ENCODE measurements at places on chromosomes 1 and 21.

DNA sequence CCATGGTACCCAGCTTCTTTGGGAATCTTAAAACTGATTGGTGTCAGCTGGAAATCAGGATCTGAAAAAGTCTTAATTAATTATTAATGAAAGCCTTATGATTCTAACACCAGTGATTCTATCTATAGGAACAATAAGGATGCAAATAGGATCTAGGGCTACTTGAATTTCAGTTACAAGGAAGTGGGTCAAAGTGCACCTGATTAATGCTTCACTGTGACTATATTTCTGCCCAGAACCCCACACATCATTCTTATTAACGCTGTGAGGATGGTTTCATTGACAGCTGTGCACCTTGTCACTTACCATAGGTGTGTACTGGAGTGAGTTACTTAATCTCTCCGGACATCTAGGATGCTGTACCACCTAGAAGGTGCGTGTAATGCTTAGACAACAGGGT, 99.8 kb upstream of the ETV3 start:
- no peak for DNase-seq

- no peak for DNase-seq
Observed at GRCh38 chr1:5856246-5856815, 135.9 kb downstream of the NPHP4 start.

GRCh38 chr1:47853059-47853458, 144.1 kb downstream of the TRABD2B start:
- DNase-seq, result no peak

DNA sequence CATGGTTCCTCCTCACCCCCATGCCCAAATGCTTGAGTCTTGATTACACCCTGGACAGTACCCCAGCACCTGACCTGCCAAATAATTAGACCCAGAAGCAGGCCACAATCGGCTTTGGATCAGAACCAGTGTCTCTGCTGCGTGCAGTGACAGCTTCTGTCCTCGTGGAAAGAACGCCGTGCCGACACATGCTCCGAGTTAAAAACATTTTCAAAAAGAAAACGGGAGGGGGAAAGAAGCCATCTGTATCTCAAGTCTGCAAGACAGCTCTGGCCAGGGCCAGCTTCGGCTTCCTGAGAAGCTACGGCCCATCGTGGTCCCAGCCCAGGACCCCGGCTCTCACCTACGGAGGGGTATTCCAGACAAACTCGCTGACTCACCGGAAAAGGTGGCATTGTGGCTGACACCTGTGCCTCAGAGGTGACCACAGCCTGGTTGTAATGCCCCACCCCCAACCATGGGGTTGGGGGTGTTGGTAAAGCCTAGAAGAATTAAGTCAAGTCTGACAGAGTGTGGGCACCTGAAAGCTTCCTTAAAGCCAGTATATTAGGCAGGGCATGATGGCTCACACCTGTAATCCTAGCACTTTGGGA, 25.8 kb downstream of the SSBP3 start:
- no peak for DNase-seq

DNA sequence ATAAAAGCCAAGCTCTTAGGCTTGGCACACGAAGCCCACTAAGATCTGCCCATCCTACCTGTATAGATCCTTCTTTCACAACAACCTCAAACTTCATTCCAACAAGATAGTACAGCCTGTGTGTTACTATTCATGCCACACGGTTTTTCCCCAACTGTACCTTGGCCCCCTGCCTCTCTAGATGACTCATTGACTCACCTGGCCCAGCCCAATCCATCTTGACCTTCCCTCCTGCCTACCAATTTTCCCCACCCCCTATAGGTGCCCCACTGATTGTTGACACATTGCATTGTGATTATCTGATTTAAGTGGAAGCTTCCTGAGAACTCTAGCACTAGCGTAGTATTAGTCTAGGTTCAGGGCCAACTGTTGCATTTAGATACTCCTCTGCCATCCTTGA, 2.0 kb upstream of the CD101 start:
- no peak for DNase-seq

DNA sequence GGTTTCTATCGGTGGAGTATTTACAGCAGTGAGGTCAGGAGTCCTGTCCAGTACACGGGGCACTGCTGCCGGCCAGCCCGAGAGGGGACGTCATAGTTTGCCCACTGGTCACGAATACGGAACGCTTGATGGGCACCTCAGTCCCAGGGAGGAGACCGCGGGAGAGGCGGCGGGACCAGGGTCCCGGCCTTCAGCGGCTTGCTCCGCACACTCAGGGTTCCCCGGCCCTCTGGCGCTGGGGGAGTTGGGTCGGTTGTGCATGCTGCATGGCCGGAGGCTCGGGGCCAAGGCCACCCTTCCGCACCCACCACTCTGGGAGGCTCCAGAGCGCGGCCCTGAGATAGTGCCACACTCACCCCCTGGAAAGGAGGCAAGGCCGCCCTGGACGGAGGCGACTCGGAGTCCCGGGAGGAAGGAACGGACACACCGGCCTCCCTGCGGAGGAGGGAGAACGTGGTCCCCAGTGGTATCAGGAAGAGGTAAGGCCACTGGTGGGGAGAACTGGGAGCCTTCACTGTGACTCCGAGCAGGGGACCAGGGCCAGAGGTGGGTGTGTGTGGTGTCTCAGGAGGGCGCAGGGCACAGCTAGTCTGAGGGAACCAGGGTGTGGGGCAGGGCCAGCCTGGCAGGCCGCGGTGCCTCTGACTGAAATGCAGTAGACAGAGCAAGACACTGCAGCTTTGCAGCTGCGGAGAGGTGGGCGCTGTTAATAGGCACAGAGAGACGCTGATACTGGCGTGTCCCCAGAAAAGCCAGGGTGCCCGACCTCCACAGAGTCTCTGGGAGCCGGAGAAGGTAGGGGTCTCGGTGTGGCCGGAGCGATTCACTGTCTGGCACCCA, 28.6 kb upstream of the PRSS38 start:
- no peak for DNase-seq

- no peak for DNase-seq
Observed at GRCh38 chr1:166925810-166926478, 49.4 kb downstream of the ILDR2 start.

GRCh38 chr1:231460614-231461013, 38.5 kb upstream of the EGLN1 start:
- no peak for DNase-seq

DNA sequence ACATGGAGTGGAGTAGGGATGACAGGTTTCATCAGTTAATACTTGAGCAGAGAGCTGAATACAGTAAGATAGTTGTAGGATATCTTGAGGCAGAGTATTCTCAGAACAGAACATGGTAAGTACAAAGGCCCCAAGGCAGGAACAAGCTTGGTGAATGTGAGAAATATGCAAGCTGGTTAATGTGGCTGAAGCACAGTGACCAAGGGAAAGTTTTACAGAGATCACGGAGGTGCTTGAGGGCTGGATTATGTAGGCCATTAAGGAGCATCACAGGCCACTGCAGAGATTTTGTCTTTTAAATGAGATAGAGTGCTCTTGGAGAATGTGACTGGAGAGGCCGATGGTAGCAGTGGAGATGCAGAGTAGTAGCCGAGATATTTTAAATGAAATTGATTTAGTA, 54.0 kb upstream of the BOLA1 start:
- DNase-seq, result no peak

DNA sequence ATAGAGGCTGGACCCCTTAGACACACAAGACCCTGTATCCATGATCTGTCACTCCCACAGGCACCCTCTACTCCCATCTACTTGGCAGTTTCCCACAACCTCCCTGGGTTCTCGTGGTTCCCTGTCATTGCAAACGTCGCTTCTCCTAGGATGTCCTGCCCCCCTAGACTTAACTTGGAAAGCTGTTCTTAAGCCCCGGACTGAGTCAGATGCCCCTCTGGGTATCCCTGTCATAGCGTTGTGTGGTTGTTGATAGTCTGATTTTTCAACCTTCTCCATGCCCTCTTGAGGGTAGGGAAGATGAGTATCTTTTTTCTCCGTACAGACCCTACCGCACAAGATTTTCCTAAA, 11.8 kb downstream of the RCC1 start:
- no peak for DNase-seq

GRCh38 chr1:203129501-203130231, 2.1 kb downstream of the ADORA1 start:
- DNase-seq, result no peak

- DNase-seq, result no peak
Observed at GRCh38 chr1:116232989-116233514, 121.9 kb downstream of the MAB21L3 start.

DNA sequence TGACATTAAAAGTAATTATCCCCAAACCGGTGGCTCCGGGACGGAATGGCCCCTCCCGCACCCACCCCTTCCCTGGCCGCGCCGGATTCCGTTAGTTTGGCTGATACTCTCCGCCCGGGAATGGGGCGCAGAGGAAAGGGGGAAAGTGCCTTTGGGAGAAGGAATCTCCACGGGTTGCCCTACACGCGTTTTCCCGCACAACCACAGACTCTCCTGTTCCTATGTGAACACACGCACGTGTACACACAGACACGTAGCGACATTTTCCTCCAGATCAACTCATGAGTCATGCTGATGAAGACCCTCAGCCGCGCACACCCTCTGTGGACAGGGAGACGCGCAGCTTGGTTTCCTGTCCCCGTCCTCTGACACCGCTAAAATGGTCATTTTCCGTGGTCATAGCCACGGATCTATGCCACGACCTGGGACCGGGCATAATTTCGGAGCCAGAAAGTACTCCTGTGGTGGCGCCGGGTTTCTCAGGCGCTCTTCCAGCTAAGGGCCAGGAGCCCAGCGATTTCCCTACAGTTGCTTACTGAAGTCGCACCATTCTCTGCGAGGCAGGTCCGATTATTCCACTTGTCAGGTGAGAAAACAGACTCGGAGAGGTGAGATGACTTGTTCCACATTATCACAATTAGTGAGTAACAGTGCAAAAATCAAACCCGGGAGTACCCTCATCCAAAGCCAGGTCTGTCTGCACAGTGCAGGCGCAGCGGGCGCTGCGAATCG, 4.0 kb upstream of the DMRTA2 start:
- DNase-seq, result no peak

DNA sequence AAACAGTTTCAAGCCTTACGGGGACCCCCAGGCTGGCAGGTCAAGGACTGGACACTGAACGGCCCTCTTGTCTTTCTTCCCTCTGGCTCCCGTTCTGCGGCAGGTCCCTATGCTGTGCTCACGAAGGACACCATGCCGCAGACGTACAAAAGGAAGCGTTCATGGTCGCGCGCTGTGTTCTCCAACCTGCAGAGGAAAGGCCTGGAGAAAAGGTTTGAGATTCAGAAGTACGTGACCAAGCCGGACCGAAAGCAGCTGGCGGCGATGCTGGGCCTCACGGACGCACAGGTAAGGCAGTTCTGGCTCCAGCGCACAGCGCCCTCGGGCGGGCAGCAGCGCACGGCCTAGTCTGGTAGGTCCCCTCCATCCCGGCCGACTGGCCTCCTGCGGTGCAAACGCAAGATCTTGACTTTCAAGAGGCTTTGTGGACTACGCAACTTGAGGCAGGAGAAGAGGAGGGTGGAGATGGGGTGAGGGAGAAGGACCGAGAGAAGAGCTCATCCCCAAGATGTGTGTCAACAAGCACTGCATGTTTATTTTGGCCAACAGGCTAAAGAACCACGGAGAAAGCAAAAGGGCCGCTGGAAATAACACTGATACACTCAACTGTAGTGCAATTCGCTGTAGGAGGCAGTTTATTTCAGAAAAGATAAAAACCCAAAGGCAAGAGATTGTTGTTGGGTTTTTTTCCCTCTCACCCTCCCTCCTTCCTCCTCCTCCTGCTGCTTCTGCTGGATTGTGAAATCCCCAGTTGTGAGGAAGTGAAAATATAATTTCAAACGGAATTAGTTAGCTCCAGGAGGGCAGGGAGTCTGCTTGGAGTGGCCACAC, 3.0 kb downstream of the HLX start:
- no peak for DNase-seq

DNA sequence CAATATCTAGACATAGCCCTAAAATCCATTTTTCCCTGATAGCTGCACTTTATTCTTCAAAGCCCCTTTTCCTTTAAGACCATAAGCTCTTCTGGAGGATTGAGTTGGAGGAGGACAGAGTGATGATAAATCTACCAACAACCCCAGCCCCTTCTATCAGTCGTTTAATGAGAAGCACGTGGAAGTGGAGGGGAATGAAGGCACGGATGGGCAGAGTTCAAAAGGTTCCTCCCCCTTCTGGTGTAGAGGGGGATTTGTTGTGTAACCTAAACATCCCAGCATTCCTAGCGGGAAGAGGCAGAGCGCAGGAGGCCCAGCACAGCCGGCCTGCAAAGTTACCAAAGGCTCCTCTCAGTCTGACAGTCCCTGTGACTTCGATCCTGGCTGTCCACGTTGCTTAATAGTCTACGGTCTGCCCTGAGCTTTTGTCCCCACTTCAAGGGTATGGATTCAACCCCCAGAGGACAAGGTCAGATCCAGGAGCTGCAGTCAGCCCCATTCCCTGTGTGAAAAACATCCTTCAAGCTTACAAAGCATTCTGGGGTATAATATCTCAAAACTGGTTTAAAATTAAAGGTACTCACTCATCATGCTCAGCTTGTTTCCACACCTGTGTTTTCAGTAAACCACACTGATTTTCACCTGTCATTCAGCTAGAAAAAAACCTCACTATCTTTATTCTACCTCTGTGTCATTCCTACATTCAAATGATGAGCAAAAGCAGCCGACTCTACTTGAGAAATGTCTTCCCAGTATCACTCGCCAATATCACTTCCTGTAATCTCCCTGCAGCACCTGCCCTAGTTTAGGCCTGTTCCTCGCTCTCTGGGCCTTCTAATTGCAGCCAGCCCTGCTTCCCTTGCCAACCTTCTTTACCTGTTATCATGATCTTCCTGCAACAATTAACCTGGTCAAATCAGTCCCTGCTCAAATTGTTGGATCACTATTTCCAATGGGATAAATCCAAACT, 117.9 kb downstream of the PLPP3 start:
- no peak for DNase-seq

GRCh38 chr1:115727706-115728249, 40.7 kb downstream of the CASQ2 start:
- DNase-seq, result peak; percentile 34

GRCh38 chr21:31530897-31531705, 128.4 kb upstream of the SOD1 start:
- DNase-seq, result no peak

DNA sequence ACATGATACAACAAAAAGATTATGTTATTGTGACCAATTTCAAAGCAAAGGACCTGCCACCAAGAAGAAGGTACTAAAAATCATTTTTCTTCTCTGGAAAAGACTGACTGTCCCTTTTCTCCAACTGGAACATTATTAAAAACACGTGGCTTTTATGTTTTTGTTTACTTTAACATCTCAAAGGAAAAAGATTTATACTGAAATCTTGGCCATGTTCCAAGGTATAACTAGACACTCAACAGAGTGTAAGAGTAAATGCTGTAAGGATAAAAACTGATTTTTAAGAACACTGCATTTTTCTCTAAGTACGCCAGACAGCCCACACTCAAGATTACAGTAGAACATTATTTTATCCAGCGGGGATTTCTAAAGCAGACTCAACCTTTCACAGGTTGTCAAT, 62.1 kb downstream of the BRWD1 start:
- DNase-seq, result no peak

GRCh38 chr1:217348960-217349664, 281.8 kb downstream of the GPATCH2 start:
- no peak for DNase-seq

- DNase-seq, result no peak
Observed at GRCh38 chr1:229374485-229374884, 31.6 kb upstream of the CCSAP start.

- no peak for DNase-seq
Observed at GRCh38 chr1:193310564-193310963, 124.2 kb upstream of the B3GALT2 start.

- no peak for DNase-seq
Observed at GRCh38 chr1:9426291-9426711, 113.0 kb upstream of the SLC25A33 start.
